ENCODE measurements at places on chromosomes 1 and 21.
A peak's percentile ranks its signal among the peaks of the same experiment; 100 is the strongest.

DNA sequence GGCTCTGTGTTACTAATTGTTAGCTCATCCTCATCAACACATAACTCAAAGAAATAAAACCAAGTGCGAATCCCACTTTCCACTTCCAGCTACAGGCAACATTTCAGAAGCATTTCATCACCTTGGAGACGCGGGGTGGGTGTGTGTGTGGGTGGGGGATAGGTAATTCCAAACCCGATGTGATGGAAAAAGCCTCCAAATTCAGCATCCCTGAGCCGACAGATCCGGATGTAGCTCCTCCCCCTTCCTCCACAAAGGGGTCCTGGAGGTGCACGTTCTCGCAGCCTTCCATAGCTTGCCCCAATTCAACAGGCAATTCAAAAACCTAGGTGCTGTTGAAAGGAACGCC, 486 bp downstream of the HSPA13 start:
- DNase-seq, result peak; percentile 60

DNA sequence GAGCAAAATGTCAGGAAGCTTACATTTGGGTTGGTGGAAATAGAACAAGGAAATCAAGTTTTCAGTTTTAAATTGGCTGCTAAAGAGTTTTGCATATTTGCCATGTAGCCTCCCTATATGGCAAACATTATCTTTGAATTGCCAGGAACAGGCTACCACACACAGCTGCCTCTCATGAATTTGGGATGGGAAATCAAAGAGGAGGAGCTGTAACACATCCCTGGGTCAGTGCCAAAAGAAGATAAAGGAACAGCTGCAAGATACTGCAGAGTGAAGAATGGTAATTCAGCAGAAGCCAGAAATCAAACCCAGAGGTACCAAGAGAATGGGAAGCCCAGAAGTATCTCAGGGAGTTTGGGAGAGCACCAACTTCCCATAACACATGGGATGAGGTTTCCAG, 18.6 kb upstream of the RASAL2 start:
- peak; percentile 43 for DNase-seq

DNA sequence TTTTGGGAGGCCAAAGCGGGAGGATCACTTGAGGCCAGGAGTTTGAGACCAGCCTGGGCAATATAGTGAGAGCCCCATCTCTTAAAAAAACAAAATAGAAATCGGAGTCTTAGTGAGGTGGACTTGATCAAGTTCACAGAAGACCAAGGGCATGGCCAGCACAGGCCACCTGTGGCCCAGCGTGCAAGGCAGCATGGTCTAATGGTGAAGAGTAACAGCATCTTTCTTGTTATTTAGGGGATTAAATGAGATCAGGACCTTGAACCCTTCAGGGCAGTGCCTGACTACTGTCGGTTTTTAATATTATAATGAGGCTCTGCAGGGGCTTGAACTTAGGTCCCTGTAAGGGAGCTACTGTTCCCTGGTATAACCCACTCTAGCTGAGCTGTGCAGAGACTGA, 38.5 kb downstream of the EIF2D start:
- no peak for DNase-seq

DNA sequence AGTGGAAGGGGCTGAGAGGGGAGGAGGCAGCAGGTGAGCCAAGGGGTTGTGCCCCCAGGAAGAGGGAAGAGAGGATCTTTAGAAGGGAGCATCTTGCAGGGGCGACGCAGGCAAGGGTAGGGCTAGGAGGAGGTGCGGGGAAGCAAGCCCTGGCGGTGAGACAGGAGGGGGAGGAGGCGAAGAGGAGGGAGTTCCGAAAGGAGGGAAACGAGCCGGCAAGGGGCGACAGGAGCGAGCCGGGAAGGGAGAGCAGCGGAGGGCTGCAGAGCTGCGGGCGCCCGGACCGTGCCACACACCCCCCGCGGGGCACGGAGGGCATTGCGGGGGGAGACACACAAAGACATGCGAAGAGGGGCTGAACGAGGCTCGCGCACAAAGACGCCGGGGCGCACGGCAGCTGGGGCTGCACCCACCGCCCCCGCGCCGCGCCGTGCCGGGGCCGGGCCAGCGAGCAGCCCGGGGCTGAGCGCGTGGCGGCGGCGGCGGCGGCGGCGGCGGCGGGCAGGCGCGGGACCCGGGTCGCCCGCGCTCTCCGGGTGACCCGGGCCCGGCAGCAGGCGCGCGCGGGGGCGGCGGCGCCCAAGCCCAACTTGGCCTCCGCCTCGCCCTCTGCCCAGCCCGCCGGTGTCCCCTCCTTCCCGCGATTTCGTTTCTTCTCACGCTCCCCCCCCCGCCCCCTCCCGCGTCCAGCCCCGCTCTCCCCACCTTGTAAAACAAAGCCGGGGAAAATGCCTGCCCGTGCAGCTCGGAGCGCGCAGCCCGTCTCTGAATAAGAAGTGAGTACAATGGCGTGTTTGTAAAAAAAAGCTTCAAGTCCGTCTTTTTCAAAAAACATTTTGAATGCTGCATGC, at the start of gene KCNK2:
Gene KCNK2, plus strand, starts transcription at position 206 of the 851 bp plus-strand sequence. CDS start 649 bp downstream, outside the sequence.
- DNase-seq, result peak; percentile 43

DNA sequence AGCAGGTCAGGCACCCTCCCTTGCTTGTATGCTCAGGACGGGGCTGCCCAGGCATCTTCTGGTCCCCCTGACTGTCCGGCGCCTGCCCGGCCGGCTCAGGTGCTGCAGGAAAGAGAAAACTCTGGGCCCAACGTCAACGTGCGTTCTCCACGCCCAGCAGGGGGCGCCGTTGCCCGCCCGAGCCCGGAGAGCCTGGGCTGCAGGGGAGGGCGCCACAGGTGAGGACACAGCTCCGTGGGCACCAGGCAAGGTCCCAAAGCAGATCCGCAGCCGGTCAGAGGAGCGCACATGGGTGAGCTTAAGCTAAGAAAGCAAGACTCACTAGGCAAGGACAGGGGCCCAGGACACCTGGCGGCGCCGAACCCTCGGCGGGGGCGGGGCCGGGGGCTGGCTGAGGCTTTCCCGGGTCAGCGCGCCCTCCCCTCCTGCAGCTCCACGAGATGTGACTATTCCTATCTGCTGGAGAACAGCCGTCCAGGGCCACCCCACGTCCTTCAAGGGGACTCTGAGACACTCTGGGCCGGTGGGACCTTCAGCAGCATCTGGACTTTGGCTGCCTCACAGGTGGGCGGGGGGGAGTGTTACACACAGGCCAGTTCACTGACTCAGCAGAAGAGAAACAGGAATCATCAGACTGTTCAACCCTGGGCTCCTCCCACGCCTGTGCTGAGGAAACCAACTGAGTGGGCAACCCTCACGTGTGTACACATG, 29.3 kb downstream of the KRTAP10-1 start:
- DNase-seq, result peak; percentile 14

DNA sequence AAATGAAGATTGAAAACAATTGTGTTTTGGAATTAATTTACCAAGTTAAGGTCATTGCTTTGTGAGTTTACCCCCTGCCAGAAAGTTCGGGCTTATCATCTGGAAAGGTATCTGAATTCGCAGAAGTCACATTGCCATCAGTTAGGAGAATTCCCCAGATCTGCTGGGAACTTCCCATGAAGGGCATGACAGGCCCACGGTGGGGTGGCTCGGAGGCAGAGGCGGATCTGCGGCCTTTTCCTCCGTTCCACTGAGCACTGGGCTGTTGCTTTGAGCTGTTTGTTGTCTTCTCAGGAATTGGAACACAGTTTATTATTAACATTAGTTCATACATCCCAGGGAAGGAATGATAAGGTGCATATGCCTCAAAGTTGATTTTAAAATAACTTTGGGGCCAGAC, 320.0 kb downstream of the CAMTA1 start:
- DNase-seq, result no peak

DNA sequence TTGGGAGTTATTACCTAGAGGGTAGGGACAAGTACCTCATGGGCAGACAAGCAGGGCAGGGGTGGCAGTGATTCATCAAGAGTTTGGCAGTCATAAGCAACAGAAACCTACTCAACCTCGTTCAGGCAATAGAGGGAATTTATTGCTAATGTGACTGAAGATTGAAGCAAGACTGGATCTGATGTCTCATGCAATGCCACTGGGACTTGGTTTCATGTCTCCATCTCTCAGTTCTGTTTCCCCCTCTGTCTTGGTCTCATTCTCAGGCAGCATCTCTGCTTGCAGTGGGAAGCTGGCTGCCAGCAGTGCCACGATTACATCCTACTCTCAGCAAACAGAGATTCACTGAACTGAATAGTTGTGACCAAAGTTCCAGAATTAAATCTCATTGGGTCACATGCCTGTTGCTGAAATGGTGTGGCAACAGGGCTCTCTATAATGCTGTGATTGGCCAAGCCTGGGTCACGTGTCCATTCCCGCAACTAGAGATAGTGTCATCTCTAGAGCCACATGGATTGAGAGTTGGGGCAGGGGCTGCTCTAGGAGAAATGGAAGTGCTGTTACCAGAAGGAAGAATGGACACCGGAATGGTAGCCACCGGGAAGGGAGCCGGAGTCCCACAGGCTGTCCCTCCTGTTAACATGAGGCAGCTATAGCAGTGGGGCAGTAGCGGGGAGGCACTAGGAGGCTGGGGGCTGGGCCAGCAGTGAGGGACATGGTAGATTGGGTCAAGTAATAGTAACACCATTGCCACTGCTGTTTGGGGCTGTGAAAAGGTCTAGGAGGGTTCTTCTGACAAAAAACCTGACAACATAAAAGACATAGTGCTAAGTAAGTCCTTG, 3.9 kb upstream of the CDC42 start:
- DNase-seq, result peak; percentile 30

DNA sequence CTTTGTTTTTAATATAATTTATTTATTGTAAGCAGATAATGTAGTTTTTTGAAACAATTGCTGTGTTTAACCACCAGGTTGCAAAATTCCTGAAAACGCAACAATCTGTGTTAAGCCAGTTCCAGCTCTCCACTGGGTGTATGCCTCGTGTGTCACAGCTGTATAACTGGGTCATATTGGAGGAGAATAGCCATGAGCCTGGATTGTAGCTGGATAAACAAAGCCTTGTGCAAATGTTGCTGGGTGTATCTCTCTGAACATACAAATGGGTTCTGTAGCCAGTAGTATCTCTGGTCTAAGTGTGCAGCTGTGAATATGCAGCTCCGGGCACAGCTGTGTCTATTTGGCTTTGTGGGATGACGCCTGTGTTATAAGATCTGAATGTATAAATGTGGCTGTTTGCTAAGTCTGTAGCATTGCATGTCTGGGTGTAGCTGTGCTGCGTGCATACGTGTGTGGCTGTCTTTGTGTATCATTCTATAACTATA, 2.8 kb downstream of the TCEA3 start:
- DNase-seq, result peak; percentile 35

- no peak for DNase-seq
Observed at GRCh38 chr1:66624412-66625060, 90.6 kb downstream of the SGIP1 start.

DNA sequence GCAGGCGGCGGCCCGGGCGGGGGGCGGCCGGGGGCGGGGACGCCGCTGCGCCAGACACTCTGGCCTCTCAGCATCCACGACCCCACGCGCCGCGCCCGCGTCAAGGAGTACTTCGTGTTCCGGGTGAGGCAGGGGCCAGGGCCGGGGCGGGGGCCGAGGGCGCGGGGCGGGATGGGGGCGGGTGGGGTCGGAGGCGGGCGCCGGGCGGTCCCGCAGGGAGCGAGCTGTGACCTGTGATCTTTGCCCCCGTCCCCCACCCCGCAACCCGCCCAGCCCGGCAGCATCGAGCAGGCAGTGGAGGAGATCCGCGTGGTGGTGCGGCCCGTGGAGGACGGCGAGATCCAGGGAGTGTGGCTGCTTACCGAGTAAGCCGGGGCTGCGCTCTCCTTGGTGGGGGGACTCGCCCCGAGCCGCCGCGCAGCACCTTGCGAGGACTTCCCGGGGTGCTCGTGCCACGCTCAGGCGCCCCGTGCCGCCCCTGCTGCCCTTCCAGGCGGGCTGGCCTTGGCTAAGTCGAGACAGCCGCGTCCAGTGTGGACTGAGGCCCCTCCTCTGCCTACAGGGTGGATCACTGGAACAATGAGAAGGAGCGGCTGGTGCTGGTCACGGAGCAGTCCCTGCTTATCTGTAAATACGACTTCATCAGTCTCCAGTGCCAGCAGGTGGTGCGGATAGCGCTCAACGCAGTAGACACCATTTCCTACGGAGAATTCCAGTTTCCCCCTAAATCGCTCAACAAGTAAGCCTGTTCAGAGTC, 514 bp downstream of the TPRG1L start:
- DNase-seq, result peak; percentile 31

- no peak for DNase-seq
Observed at GRCh38 chr1:230849451-230850224, 18.7 kb downstream of the C1orf198 start.

DNA sequence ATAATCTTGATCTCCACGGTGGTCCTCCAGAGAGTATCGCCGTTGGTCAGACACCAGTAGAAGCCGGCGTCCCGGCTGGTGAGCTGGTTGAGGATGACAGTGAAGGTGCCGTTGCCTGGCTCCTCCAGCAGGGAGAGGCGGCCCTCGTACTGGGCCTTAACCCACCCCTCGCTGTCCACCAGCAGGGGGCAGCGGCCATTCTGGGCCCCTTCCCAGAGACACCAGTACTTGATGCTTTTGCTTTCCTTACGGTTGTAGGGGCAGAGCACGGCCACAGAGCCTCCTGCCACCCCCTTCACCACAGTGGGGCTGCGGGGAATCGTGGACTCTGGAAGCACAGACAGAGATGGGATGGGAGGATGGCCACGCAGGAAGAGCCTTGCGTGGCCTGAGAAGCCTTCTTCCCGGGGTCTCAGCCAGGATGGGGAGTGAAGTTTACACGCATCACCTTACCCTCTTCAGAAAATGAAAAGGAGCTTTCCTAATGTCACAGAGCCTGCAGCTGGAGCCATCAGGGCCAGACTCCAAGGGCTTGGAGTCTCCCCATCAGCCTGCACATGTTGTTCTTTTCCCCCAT, 10.7 kb downstream of the PIGR start:
- no peak for DNase-seq

GRCh38 chr1:217333939-217334338, 297.0 kb downstream of the GPATCH2 start:
- peak; percentile 30 for DNase-seq

DNA sequence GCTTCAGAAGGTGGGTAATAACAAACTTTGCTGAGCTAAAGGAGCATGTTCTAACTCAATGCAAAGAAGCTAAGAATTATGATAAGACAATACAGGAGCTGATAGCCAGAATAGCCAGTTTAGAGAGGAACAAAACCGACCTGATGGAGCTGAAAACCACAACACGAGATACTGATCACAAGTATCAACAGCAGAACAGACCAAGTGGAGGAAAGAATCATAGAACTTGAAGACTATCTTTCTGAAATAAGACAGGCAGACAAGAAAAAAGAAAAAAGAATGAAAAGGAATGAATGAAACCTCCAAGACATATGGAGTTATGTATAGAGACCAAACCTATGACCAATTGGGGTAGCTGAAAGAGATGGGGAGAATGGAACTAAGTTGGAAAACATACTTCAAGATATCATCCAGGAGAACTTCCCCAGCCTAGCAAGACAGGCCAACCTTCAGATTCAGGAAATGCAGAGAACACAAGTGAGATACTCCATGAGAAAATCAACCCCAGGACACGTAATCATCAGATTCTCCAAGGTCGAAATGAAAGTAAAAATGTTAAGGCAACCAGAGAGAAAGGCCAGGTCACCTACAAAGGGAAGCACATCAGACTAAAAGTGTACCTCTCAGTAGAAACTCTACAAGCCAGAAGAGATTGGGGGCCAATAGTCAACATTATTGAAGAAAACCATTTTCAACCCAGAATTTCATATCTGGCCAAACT, 20.5 kb downstream of the CD84 start:
- DNase-seq, result no peak
